ENCODE measurements at places on chromosomes 13 and 19.

DNA sequence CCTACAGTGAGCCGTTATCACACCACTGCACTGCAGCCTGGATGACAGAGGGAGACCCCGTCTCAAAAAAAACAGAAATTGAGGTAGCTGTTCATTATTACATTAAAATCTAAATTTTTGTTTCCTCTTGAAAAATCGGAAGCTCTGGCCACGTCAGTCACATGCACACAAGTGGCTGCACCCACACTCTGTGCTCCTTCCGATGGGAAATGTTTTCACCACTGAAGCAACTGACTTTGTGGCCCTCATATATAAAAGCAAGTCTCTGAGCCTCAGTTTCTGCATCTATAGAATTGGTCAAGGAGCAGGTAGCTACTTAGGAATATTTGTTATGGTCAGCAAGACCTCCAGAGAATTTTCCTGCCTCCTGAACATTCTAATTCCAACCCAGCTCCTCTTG, 4.5 kb downstream of the LRRC25 start:
- DNase-seq, result no peak

- DNase-seq, result no peak
These were observed 40.2 kb upstream of the ABCC4 start for GRCh38 chr13:95341441-95341840.

DNA sequence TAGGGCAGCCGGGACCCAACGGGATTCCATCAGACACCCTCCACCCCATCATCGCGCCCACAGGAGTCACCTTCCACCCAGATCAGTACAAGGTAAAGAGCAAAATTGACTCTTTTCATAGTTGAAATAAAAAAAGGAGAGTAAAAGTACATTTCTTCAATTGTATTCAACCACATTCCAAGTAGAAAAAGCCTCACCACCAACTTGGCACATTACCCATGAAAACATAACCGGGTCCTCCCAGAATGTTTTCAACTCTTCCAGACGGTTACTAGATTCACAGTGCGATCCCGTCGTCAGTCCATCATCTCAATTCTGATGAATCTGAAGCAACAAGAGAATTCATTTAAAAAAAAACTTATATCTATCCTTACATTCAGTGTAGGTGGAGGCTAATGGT, 125.2 kb downstream of the RAB20 start:
- DNase-seq, result no peak

- no peak for DNase-seq
These were observed 101.4 kb downstream of the ABCC4 start for GRCh38 chr13:95199896-95200295.

- no peak for DNase-seq
These were observed 16.2 kb upstream of the FOXO1 start for GRCh38 chr13:40682449-40683240.

- no peak for DNase-seq
These were observed 275.0 kb upstream of the DACH1 start for GRCh38 chr13:72141855-72142519.

DNA sequence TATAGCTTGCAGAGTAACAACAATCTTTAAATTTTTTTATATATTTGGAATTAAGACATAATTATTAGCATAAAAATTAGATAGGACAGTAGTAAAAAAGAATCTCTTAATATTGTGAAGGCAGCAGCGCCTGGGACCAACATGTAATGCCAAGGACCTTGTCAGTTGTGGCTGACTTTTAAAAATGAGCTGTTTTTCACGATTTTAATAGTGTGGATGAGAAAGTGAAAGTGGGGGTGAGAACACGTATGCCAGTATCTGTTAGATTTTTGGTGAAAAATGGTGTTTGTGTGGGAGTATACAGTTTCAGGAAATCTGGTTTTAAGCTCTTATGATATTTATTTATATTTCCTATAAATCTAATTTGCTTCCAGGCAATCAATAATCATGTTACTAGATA, 125.2 kb downstream of the LMO7 start:
- DNase-seq, result no peak

- no peak for DNase-seq
These were observed 6.7 kb downstream of the ZBTB32 start for GRCh38 chr19:35710784-35711723.

DNA sequence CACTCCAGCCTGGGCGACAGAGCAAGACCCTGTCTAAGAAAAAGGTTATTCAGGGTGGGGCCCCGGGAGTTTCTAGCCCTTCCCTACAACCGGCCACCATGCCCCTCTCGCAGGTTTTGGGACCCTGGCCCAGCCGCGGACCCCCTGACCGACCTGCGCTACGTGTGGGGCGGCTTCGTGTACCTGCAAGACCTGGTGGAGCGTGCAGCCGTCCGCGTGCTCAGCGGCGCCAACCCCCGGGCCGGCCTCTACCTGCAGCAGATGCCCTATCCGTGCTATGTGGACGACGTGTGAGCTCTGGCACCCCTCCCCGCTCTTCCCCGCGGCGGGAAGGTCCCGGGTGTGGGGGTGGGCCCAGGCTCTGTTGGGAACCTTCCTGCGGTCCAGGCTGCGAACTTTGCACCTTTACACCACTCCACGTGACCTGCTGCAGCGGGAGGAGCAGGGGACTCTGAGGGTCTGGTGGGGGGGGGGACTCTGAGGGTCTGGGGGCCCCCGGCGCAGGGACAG, 6.3 kb downstream of the ABCA7 start:
- peak; percentile 46 for DNase-seq

DNA sequence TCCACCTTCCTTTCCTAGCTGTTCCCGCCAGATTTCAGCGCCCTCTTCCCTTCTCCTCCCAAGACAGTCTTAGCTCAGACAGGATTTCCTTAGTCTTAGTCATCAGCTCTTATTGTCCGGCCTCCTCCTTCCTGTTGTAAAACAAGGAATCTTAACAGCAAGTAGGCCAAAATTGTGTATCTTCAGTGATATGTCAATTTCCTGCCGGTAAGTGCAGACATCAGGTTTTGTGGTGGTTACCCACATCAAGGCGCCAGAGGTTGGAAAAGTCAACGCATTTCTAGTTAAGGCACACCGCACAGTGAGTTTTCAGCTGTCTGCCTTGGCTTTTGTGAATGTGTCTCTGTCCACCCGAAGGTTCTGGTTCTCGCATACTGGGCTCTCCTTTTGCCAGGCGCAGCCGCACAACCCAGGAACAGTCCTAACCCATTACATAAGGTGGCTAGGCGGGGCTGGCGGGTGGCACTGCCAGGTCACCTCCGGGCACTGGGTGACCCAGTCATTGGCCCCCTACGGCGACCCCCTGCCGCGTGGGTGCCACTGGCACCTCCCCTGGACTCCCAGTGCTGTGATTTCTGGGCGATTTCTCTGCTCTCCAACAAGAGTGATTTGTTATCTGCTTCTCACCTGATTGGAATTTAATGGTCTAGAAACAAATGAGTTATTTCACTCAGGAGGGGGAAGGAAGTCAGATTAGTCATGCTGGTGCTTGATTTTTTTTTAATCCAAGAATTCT, 12.9 kb downstream of the COL4A2 start:
- no peak for DNase-seq

- DNase-seq, result no peak
These were observed 548.6 kb upstream of the SLITRK5 start for GRCh38 chr13:87122551-87122950.

GRCh38 chr19:11332822-11333221, 6.6 kb downstream of the RAB3D start:
- no peak for DNase-seq

DNA sequence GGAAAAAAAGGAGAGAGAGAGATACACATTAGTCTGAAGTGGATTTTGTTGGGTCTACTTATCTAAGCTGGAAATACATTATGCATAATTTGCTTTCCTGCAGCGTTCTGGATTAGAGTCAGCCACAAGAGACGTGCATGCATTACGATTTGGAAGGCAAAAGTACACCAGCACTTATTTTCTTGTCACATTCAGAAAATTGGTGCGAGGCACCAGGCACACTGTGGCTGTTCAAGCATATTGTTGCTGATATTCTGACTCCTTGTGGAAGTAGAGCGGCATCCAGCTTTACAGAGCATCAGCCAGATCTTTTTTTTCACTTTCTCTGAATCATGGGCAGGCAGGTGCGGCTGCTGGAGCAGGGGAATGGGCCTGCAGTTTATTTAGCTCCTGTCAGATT, 905.6 kb upstream of the SPRY2 start:
- no peak for DNase-seq

GRCh38 chr19:12656899-12657571, 9.5 kb downstream of the MAN2B1 start:
- no peak for DNase-seq

DNA sequence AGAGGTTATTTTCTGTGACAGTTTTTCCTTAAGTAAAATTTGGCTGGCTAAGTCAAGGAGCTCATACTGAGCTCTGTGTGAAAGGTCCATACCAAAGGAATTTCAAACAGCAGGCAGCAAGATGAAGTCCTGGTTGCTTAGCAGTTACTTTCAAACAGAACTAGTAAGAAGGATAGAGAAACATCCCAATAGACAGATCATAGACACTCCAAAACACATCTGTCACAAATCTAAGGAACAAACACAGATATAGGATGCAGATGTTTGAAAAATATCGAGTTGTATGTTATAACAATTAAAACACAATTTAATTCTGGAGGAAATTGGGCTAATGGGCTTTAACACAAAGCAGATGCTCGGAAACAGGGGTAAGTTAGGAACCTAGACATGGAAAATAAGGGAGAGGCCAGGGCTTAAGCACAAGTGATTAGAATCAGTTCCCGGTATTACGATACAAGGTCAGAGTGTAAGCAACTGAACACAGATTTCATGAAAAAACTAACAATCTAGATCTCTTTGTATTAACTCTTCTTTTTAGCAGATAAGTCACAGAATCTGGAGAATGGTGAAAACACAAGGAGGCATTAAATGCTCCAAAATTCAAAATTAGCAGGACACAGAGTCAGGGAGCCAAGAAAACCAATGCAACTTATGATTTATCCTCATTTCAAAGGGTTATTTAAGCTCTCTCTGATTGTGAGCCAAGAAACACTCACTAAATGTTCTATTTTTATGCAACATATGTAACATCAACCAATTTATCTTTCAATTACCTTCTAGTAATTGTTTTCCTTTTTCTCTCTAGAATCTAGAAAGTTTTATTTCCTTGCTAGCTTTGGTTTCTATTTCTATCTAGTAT, 1992.9 kb upstream of the PCDH20 start:
- no peak for DNase-seq

GRCh38 chr13:89061821-89062220, 1390.7 kb downstream of the SLITRK5 start:
- no peak for DNase-seq

- peak; percentile 78 for DNase-seq
These were observed 2.3 kb upstream of the STRN4 start for GRCh38 chr19:46748325-46749109.

DNA sequence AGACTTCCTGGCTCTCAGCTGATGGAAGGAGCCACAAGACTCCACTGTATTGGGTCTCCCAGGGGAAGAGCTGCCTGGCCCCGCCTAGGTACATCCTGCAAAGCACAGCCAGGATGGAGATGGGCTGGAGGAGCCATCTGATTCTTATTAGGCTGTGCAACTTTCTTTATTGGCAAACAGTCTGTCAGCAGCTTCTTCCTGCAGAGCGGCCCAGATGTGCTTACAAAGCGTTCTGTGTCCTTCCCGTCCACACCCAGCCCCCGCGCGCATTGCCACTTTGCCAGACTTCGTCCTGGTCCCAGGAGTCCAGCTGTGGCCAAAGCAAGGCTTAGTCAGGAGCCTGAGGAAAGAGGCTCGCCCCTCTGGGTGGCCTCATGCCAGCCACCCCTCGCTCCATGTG, 409.3 kb downstream of the ZNF536 start:
- no peak for DNase-seq

- DNase-seq, result no peak
These were observed 85.1 kb downstream of the RNASEH2B start for GRCh38 chr13:50994651-50995050.

GRCh38 chr19:23285948-23286347, 35.8 kb upstream of the ZNF724 start:
- no peak for DNase-seq

GRCh38 chr19:52981329-52981728, 18.6 kb upstream of the ZNF816 start:
- no peak for DNase-seq

GRCh38 chr19:55265173-55265572, 6.4 kb upstream of the PPP6R1 start:
- DNase-seq, result no peak

DNA sequence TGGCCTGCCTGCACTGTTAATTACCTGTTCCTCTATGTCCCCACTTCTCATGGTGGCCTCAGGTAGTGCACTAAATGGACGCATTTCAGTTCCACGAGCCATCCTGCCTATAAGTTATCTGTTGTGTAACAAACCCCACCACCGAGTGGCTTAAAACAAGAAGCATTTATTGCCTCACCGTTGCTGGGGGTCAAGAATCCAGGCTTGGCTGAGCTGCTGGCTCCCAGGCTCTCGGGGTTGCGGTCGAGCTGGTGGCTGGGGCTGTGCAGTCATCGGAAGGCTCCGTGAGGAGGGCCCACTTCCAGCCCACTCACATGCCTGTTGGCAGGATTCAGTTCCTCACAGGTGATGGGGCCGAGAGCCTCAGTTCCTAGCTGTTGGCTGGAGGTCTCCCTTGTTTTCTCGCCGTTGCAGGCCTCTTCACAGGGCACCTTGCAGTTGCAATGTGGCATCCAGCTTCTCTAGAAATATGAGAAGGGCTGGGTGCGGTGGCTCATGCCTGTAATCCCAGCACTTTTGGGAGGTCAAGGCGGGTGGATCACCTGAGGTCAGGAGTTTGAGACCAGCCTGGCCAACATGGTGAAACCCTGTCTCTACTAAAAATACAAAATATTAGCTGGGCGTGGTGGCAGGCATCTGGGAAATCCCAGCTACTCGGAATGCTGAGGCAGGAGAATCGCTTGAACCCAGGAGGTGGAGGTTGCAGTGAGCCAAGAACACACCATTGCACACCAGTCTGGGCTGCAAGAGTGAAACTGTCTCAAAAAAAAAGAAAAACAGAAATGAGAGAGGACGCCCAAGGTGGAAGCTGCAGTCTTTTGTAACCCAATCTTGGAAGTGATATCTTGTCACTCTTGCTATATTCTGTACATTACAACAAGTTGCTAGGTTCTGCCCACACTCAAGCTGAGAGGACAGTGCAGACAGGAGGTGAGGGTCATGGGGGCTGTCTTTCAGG, 6.5 kb upstream of the PTOV1 start:
- no peak for DNase-seq

GRCh38 chr19:2330255-2330631, 1.8 kb downstream of the SPPL2B start:
- DNase-seq, result no peak

Measured in ecto neural progenitor cell (in vitro differentiated cells).